Activated B cell treated with CpG ODN at 0.5 μM for 24 hours (primary cell): ENCODE measurements at places on chromosomes 12 and 14.

- no peak for DNase-seq
Observed at GRCh38 chr14:92037989-92038388, 1.9 kb downstream of the TRIP11 start.

DNA sequence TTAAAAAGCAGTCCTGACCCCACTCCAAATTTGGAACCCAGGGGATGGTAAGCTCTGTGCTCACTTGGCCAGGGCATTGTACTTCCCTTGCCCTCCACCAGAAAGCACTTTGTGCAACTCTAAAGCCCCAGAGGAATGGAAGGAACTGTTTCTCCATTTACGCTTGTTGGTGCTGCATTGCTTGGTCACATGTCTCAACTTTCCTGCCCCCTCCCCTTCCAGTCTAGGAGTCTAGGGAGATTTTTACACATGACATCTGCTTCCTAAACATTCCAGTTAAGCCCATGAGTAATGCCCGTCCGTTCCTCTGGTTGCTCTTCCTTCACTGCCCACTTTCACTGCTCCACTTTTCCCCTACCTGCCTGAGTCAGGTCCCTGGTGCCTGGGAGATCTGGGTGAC is 92.6 kb upstream of the MAP1LC3B2 start:
- no peak for DNase-seq

DNA sequence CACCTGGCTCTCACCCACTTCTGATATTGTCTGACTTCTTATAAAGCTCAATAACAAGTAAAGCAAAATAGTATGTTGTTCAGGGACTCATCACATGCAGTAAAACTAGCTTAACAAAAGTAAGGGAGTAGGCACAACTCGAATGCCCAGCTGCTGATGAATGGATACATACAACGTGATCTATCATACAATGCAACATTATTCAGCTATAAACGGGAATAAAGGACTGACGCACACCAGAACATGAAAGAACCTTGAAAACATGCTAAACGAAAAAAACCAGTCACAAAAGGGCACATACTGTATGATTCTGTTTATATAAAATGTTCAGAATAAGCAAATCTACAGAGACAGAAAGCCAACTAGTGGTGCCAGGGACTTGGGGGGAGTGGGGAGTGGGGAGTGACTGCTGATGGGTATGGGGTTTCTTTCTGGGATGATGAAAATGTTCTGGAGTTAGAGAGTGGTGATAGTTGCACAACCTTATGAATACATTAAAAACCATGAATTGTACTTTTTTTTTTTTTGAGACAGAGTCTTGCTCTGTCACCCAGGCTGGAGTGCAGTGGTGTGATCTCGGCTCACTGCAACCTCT is 11.1 kb downstream of the PLBD2 start:
- DNase-seq: no peak

- DNase-seq: no peak
Observed at GRCh38 chr12:22722081-22722480, 97.1 kb downstream of the ETNK1 start.

DNA sequence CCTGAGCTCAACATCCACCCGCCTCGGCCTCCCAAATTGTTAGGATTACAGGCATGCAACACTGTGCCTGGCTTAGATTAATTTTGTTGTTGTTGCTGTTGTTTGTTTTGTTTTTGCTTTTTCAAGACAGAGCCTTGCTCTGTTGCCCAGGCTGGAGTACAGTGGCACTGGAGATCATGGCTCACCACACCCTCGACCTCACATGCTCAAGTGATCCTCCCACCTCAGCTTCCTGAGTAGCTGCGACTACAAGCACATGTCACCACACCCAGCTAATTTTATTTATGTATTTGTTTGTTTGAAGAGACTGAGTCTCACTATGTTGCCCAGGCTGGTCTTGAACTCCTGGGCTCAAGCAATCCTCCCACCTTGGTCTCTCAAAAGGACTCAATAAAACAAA is 26.7 kb downstream of the CRY1 start:
- no peak for DNase-seq

GRCh38 chr12:84166812-84167211 is 745.8 kb downstream of the SLC6A15 start:
- DNase-seq: no peak

DNA sequence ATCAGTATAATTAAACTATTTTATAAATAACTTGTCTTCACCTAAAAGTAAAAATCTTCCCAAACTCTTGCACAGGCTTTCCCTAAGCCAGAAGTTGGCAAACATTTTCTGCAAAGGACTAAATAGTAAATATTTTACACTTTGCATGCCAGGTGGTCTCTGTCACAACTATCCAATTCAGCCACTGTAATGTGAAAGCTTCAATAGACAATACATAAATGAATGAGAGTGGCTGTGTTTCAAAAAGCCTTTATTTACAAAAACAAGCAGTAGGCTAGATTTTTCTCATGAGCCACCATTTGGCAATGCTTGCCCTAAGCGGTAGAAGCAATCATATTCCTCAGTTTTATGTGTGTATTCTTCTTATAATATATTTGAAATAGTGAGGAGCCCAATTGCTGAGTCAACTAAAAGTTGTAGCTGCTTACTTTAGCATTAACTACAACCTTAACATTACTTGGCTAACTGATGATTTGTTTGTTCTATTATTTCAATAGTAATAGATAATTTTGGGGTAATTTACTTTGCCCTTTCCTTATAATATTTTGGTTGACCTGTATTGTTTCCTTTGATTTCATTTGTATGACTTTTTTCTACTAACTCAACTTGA is 236.0 kb upstream of the SYT1 start:
- DNase-seq: no peak

DNA sequence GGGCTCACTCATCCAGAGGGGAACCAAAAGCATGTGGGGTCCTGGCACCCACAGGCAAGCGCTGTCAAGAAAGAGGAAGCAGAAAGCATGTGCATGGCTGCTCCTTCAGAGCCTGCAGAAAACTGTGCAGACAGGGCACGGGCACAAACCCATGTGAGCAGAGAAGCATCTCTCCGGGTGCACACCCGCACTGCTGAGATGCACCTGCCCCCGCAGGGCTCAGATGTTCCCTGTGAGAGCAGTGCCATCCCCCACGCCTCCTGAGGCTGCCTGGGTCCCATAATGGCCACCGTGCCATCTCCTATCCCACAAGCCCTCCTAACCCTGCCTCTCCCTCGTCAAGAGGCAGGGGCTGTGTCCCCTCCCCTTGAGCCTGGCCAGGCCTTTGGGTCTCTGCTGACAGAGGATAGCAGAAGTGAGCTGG is 32.3 kb upstream of the INF2 start:
- DNase-seq: peak; percentile 68

DNA sequence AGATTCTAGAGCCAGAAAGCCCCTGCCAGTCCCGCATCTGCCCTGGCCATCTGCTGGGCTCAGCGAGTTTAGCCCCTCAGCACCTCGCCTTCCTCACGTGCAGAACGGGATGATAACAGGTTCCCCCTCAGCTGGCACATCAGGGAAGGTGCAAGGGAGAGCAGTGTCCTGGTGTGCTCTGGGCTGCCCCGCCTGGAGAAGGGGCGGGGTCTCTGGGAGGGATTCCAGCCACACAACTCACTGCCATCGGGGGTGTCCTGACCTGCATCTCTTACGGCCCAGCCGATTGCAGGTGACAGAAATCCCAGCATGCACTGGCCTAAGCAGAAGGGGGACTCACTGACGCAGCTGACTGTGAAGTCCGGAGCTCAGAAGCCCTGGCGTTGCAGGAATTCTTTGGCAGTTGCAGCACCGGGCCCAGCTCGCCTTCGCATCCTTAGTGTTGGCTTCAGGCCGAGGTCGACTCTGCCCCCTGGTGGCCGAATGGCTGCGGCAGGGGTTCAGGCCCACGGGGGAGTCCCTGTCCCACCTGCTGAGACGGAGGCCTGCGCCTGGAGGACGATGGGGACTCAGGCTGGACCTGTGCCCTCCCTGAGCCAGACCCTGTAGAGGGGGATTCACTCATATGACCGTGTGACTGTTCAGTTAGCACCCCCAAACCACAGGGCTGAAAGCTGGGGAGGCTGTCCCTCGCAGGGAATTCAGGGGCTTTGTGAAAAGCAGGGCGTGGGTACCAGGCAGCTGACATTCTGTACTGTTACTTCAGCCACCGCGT is 178.6 kb downstream of the ADGRD1 start:
- DNase-seq: peak; percentile 72

- DNase-seq: no peak
Observed at GRCh38 chr12:45658020-45658419, 71.5 kb upstream of the ARID2 start.

DNA sequence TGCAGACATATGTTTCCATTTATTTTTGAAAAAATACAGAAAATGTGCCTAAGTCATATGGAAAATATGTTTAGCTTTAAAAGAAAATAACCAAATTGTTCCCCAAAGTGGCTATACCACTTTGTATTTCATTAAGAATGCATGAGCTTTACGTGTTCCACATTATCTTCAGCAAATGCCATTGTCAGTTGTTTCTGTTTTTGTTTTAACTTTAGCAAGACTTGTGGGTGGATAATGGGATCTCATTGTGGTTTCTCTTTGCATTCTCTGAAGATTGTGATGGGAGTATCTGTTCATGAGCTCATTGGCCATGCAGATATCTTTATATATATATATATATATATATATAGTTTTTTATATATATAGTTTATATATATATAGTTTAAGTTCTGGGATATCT is 181.5 kb downstream of the CCER1 start:
- DNase-seq: no peak

GRCh38 chr12:113136990-113137511 is 1.5 kb upstream of the RASAL1 start:
- no peak for DNase-seq

GRCh38 chr12:44618946-44619345 is 257.2 kb downstream of the NELL2 start:
- no peak for DNase-seq

DNA sequence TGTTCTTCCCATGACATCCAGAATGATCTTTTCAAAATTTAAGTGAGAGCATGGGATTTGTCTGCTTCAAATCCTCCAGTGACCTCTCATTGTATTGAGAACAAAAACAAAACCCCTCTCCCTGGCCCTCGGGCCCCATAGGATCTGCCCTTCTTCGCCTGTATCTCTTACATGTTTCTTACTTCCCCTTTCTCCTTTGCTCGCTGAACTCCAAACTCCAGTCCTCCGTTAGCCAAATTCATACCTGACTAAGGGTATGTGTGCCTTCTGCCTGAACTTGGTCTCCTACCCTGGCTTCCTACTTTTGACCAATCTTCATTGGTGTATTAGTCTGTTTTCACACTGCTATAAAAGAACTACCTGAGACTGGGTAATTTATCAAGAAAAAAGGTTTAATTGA is 13.2 kb upstream of the TSPAN11 start:
- no peak for DNase-seq

DNA sequence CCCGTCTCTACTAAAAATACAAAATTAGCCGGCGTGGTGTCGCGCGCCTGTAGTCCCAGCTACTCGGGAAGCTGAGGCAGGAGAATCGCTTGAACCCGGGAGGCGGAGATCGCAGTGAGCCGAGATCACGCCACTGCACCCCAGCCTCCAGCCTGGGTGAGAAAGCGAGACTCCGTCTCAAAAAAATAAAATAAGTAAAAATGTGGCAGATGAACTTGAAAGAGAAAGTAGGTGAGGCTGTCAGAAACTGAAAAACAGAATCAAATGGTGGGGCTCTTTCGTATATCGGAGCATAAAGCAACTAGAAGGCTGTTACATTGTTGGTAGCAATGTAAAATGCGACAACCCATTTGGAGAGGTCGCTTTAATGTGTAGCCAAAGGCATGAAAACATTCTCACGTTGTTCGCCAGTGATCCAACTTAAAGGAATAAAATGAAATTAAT is 767 bp upstream of the CCNT1 start:
- DNase-seq: no peak

GRCh38 chr14:36214476-36215216 is 38.1 kb upstream of the PTCSC3 start:
- DNase-seq: no peak

GRCh38 chr12:8527250-8528130 is 13.2 kb downstream of the CLEC4E start:
- DNase-seq: no peak

GRCh38 chr12:122089077-122089476 is 10.5 kb downstream of the MLXIP start:
- DNase-seq: no peak

DNA sequence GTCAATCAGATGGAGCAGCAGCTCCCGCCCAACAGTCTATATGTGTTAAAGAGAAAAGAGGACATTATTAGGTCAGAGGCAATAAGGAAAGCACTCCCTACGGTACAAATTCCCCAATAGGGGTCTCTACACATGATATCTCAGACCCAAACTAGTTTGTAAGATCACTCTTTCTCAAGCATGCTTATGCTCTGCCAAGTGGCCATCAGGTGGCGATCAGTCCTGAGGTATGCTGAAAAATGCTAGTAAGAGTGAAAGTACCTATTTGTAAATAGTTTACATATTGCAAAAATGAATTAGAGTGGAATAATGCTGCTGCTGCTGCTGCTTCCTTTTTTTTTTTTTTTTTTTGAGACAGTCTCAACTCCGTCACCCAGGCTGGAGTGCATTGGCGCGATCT is 61.0 kb downstream of the CPM start:
- DNase-seq: no peak

DNA sequence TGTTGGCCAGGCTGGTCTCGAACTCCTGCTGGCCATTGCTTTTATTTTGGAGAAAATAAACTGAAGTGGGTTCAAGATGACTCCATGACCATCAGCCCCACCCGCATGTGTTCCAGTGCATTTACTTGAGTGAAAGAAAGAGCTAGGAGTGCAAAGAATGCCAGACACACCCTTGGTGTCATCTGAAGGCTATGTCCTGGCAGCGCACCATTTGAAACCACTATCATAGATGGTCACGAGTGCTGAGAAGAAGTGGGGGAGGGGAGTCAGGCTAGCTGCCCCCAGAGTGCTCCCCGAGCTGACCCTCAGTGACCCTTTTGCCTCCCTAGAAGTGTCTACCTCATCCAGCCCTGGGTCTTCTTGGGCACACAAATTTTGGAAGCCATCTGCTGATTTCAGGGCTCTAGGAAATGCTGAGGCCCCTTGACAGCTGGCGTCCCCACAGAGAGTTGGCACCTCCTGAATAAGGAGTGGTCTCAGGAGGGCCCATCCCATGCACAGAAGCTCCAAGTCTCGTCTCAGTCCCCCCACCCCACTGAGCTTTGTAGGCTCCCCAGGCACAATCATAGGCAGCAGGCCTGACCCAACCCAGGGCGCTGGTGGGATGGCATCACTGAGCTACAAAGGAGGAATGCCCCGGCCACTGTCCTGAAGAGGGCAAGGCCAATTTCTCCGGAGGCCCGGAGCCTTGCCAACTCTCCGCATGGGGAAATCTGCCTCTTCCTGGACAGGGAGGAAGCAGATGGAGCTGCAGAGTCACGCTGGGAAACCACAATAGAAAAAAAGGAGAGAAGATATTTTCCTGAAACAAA is 28.0 kb downstream of the PXN start:
- DNase-seq: no peak

DNA sequence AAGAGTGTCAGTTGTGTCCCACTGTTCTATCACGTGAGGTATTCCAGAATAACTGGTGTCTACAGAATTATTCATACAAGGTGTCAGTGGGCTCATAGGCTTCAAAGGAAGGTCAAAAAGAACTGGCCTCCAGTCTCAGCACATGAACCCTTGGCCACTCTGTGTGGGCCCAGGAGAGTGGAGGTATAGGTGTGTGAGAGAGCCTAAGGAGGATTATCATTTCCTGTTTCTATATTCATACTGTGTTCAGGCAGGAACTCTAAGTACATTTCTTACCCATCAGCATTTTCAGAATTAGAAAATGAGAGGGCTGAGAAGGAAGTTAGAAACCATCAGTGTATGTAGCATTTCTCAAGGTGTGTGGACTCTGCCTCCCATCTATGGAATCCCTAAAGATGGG is 87.0 kb downstream of the BTG1 start:
- DNase-seq: no peak
